Hematopoietic multipotent progenitor cell (in vitro differentiated cells): ENCODE measurements at places on chromosomes 3 and 15. TPM values are rescaled to one million over a fixed set of nuclear protein-coding genes. Genes with fewer than 3 reads are reported as not detected.

LRRC2 gene
- under 0.01 TPM for total RNA-seq

COL8A1 gene
- total RNA-seq = not detected

MESP1 gene
- 1.3 TPM for total RNA-seq

NBEAL2 gene
- total RNA-seq = 92.6 TPM

PCCB gene
- total RNA-seq = 63.0 TPM

NLGN1 gene
- total RNA-seq = 2.2 TPM

SLC27A2 gene
- 49.8 TPM for total RNA-seq

SLC22A14 gene
- total RNA-seq = under 0.01 TPM

TM4SF18 gene
- 0.27 TPM for total RNA-seq

MNS1 gene
- 0.27 TPM for total RNA-seq

NR1I2 gene
- total RNA-seq = 2.4 TPM

RETNLB gene
- not detected for total RNA-seq

GRCh38 chr15:51971375-51972133 lies at the start of gene LEO1:
Gene LEO1, minus strand, starts transcription at chr15:51971778. Its CDS starts 33 bp downstream, at chr15:51971745.
- peak; percentile 98 for DNase-seq

DNA sequence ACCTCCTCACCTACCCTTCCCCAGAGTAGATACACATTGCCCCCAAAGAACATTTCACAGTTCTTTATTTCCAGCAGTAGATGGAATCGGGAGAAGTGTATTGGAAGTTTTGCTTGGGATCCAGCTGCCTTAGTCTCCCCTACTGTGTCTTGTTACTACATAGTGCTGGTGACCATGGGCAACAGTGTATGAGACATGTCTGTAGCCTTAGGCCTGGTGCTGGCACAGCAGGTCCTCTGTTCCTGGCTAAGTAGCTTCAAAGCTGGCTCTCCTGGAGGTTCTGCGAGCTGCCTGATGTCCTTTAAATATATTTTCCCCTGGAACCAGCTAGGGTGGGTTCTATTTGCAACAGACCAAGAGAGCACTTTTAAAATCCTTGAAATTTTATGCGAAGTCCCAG lies 174.7 kb downstream of the THSD4 start:
- DNase-seq = no peak

DNA sequence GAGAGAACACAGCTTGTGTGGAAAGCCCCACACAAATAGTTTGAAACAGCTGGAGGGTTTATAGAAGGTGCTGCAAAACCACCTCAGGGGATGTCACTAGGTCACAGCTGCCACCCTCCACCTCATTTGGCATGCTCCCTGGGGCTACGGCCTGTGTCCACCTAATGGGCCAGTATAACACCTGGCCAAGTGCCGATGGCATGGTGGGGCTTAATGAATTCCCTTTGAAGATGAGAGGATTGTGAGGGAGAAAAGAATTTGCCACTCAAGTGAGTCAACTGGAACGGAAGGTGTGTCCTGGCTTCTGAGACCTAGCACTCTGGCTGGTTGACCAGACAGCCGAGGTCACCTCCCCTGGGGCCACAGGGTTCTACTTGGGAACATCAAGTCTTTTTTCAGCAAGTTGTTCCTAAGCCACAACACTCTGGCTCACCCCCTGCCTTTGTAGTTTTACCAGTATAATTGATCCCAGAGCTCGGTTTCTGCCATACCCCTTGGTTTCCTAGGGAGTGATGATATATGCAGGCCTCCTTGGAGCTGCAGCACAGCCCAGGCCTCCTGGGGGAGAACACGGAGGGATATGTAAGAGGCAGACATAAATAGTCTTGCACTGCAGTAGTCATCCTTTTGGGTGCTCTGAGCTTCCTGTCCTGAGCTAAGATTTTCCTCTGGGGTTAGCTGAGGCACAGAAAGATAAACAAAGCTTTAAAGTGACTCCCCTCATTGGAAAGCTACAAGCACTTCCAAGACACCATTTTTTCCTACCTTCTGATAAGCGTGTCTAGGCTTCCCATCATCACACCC lies 178.2 kb upstream of the LPP start:
- DNase-seq = no peak

GRCh38 chr3:181808053-181808452 lies 96.3 kb downstream of the SOX2 start:
- no peak for DNase-seq

DNA sequence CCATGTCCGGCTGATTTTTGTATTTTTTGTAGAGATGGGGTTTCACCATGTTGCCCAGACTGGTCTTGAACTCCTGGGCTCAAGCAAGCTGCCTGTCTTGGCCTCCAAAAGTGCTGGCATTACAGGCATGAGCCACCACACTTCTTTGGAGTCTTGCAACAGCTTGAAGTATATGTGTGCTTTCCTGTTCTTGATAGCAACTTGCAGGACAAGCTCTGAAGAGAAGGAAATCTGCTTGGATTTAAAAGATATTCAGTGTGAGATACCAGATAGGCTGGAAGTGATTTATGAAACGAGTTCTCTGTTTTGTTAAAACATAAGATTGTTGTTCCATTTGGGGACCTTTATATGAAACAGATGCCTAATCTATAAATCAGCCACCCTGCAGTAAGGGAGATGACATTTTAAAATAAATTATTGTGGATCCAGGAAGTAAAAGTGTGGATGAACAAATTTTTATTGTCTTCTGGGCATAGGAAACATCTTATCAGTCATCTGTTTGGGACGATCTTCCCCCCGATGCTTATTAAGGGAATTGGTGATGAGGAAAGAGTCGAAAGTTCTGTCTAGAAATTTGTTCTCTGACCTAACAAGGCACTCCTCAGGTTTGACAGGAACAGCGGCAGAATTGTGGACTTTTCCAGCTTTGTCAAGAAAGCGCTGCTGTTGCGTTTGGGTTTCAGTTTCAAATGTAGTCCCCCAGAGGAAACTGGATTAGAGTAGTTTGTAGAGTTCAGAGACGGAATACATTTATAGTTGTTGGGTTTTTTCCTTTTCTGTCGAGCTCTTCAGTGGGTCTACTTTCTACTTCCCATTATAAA lies 53.7 kb upstream of the MAGI1 start:
- DNase-seq = no peak

GRCh38 chr3:195103623-195104022 lies 167.3 kb downstream of the XXYLT1 start:
- DNase-seq = no peak

DNA sequence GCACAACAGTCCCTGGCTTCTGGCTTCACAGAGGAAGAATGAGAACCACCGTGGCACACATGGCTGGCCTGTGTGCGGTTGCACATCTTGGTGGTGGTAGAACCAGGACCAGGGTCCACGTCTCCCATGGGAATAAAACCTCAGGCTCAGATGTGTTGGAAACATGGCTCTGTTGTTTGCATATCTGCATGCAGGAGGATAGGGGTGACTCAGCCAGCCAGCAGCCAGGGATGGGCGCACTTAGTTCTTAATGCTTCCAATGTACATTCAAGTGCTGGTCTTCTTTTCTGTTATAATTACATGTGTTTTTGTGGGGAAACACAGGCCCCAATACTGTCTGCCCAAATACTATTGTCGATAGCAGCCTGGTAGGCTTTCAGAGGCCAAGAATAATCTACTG lies 35.8 kb upstream of the BCL2L10 start:
- no peak for DNase-seq

DNA sequence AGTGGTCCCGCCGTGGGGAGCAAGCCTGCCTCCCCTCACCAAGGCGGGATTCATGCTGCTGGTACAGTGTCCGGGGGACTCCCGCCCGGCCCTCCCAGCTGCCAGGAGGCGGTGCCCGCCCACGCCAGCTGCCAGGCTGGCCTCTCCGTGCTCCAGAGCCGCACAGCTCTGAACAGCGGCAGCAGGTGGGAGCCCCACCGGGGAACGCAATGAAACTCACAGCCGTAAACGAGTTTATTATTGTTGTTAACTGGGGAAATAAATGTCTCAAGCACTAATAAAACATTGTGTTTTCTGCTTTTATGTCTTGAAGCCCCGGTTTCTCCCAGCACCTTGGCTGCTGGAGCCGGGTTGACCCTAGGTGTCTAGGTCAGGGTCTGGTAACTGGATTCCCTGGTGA lies 317.7 kb upstream of the TLE3 start:
- no peak for DNase-seq

GRCh38 chr3:52257911-52258310 lies 12.4 kb downstream of the PPM1M start:
- no peak for DNase-seq

DNA sequence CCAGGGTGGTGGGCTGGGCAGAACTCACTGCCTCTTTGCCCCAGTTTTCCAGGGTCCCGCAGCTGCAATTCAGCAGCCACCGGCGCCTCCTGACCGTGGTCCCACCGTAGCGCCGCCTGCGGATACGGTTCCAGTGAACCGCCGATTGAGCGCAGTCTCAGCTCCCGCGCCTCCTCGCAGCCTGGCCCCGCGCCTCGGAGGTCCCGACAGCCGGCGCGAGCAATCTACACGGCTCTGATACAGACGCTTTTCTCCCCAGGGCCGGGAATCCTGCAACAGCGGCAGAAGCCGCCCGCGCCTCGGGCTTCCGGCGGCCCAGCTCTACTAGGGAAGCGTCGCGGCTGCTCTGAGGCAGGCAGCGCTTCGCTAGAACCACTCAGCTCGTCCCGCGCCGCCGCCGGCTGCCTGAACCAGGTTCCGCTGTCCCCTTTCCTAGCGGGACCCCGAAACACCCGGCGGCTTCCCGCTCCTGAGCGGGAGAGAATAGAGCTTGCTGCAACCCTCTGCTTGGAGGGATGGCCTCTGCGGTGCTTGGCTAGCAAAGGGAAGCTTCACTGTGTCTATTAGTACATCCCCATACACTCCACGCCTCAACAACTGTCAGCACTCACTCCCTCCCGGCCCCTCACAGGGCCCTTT lies 3.1 kb downstream of the FOXL2NB start:
- DNase-seq = no peak

- no peak for DNase-seq
Observed at GRCh38 chr3:56408761-56409196, 59.5 kb downstream of the ERC2 start.

- no peak for DNase-seq
Observed at GRCh38 chr3:159174715-159175692, 373.1 kb downstream of the MFSD1 start.

DNA sequence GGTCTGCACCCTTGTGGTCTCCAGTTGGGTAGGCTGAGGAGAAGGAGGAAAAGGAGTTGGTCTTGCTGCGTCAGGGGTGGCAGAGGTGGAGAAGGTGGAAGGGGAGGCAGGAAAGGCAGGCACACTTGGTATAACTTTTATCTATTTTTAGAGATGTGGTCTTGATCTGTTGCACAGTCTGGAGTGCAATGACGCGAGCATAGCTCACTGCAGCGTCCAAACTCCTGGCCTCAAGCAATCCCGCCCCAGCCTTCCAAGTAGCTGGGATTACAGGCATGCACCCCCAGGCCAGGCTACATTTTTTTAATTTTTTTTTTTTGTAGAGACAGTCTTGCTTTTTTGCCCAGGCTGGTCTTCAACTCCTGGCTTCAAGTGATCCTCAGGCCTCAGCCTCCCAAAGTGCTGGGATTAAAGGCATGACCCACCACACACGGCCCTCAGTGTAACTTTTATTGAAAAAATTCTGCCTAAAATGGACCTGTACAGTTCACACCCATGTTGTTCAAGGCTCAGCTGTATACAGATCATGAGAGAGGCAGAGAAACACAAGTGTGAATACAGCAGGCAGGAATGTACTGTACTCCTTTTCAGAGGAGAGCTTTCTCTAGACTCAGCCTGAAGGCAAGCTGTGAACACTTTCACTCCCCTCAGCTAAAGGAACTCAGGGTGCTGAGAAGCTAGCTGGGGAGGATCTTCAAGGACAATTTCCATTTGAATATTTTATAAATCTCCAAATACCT lies 2.1 kb upstream of the RHOV start:
- DNase-seq = no peak

GRCh38 chr3:48016301-48016973 lies at the start of gene MAP4:
Gene MAP4, minus strand, starts transcription at chr3:48016416. Its CDS starts 17,556 bp downstream, at chr3:47998860.
- DNase-seq = peak; percentile 65

DNA sequence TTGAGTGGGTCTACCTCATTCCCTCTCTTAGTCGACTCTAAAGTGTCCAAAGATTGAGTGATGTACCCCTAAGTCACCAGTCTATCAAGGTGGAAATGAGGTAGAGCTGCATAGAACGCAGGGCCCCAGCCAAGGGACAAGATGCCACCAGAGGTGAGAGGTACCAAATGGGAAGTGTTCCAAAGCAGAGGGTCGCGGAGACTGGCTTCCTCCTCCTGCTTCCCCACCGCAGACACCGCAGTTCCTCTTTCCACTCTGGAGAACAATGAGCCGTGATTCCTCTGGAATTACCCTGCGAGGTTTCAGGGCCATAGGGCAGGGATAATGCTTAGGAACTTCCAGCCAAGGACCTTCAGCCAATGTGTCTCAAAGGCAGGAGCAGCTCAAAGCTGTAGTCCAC lies 55.8 kb downstream of the DAPK2 start:
- no peak for DNase-seq

- DNase-seq = no peak
Observed at GRCh38 chr15:89998923-89999675, 2.0 kb upstream of the ZNF710 start.

DNA sequence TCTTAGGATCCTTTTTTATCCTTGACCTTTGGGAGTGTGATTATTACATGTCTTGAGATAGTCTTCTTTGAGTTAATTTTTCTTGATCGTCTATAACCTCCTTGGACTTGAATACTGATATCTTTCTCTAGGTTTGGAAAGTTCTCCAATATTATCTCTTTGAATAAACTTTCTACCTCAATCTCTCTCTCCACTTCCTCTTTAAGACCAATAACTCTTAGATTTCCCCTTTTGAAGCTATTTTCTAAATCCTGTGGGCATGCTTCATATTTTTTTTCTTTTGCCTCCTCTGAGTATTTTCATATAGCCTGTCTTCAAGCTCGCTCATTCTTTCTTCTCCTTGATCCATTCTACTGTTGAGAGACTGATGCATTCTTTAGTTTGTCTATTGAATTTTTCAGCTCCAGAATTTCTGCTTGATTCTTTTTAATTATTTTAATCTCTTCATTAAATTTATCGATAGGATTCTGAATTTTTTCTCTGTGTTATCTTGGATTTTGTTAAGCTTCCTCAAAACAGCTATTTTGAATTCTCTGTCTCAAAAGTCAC lies 12.1 kb downstream of the USF3 start:
- no peak for DNase-seq
